ENCODE measurements at places on chromosomes 3 and 15.

- no peak for DNase-seq
These were observed 793.0 kb downstream of the MCTP2 start for GRCh38 chr15:95024351-95024750.

DNA sequence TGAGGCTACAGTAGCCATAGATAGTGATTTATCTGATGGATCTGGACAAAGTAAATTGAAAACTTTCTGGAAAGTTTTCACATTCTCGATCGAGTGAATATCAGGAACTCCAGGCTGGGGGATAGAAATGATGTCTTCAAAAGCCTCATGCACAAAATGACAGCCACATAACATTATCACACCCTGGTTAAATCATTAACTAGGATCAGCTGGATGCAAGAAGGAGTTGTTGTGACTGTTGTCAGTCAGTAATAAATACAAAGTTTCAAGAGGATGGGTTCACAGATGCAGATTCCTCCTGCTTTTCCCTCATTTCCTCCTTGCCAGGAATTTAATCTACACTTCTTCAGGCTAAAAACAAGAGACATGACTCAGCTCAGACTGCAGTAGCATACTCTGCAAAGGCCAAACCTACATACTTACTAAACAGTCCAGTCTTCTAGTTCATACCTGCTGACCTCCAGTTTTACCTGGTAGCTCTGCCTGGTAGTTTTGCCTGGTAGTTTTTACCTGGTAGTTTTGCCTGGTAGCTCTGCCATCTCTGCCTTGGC is 40.9 kb downstream of the C2CD4A start:
- DNase-seq, result no peak

- no peak for DNase-seq
These were observed 457.7 kb downstream of the EPHA3 start for GRCh38 chr3:89565098-89565497.

DNA sequence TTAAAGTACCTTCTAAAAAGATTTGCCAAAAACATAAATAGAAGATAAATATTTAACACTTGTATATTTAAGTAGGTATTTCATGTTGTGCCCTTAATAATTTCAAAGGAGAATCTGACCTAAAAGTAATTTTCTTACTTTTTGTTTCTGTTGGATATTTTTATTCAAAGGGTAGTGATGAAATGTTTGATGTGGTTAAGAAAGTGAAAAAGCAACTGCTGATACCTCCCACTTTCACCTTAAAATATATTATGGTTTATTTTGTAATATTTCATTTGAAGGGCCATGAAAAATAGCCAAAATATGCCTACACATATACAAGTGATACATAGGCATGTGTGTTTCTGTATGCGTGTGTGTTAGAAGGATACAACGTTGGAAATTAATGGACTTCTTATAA is 5.8 kb upstream of the SLITRK3 start:
- no peak for DNase-seq

GRCh38 chr3:151321526-151321925 is 4.9 kb upstream of the GPR87 start:
- no peak for DNase-seq

DNA sequence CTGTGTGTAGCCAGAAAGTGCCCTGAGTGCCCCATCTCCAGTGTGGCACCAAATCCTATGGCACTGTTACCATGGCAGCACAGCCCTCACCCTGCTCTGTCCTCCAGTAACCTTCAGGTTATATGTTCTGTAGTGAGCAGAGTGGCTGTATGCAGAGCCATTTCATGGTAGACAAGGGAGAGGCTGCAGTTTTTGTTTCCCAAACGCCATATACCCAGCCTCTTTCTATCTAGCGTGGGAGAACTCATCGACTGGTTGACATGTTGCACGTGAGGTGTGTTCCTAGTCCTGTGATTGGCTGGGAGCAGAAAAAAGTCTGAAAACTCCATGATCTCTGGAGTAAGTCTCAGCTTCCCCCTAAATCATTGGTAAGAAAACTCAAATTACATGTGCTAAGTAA is 2.0 kb downstream of the SIDT1 start:
- DNase-seq, result no peak

- no peak for DNase-seq
These were observed 495.2 kb upstream of the EPHA6 start for GRCh38 chr3:96319166-96319565.

DNA sequence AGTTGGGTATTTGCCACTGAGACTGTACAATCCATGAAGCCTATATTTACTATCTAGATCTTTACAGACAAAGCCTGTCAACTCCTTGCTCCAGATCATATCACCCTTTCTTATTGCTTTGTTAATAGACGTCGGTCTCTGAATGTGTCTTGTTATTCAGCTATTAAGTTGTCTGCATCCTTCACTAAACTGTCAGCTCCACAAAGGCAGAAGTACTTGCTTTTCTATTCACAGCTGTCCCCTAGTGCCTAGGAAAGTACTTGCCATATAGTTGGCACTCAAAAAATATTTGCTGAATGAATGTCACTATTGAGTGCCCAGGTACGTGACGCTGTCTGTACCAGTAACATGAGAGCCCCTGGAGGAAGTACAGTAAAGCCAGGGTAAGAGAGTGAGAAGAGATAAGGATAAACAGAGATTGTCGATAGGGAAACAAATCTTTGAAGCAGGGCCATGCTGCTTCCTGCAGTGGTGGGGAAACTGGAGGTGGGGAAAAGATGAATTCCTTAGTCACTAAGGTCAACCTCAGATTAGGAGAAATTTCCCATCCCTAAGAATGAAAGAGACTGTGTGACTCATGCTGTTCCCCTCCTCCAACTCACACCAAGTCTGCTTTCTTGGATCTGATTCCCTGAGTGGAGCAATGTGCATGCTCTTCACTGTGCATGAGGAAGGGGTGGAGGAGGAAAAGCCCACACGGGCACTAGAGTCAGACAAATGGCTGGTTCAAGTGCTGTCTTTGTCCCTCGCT is 36.3 kb downstream of the PRICKLE2 start:
- DNase-seq, result no peak

GRCh38 chr3:129558772-129559564 is 16.0 kb downstream of the H1-8 start:
- no peak for DNase-seq

DNA sequence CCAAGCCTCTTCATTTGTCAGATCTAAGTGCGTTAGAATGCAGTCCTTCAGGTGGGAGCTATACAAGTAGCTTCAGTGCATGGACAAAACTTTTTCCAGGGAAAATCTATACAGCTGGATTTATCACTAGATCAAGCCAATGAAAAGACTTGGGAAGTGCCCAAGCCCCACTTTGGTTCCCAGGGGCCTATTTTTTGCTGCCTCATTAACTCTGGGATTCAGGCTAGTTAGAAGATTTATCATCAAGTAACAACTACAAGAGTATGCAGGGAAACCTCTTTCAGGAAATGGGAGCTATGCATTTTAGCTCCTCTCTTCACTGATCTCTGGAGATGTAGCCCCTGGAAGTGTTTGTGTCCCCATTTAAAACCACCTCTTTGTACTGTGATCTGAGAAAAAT is 908.8 kb downstream of the SQOR start:
- DNase-seq, result no peak

DNA sequence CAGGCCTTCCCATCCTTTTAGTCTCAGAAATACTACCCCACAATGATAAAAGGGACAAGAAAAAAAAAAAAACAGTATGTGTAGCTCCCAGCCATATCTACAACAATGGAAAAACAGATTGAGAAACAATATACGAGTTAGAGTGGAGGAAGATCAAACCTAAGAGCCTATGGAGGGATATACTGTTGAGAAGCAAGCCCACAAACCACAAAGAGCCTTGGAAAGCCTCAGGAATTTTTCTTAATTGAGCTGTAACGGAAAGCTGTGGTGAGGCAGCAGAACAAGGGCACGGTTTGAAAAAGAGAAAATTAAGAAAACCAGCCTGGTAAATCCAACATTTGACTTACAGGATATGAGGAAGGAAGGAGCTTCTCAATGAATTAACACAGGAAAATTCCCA is 21.4 kb downstream of the KPNA1 start:
- DNase-seq, result no peak

DNA sequence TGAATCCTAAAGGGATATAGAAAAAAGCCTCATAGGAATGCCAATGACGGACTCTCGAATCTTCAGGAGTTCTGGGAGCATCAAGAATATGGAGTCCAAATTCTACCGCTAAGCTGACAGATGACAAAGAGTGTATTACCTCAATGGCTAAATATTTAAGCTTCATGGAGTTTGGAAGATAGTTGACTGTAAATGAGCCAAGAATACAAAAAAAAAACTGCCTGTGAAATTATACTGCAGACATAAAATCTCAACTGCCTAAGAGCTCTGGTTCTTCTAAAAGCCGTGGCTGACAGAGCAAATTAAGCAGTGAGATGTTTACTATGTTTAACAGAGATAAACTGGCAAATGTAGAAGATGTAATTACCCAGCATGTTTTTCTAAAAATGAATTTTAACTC is 140.0 kb downstream of the GADL1 start:
- no peak for DNase-seq

- DNase-seq, result no peak
These were observed 26.1 kb upstream of the GFM1 start for GRCh38 chr3:158617982-158618875.

- no peak for DNase-seq
These were observed 1000.9 kb downstream of the AGBL1 start for GRCh38 chr15:87080547-87080946.

DNA sequence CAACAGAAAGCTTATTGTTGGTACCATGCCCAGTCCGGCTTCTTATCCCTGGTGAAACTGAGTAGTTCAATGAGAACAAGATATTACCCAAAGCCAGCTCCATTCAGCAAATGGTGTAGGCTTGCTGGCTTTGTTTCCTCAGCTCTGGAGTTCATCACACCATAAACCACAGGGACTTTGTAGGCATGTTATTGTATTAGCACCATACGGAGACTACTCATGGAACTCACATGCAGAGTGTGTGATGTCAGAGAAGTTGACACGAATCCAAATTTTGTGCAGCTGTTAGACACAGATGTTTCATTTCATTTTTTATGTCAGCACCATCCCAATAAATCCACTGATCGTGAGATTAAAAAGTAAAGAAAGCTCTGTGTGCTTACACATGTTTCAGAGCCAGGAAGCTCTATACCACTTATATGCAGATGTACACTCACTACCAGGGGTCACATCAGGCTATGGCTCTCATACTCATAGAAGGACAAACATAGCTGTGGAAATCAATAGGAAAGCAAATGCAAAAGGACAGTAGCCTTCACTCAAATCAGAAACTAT is 63.4 kb upstream of the LEKR1 start:
- DNase-seq, result no peak

GRCh38 chr15:86756688-86757087 is 677.0 kb downstream of the AGBL1 start:
- DNase-seq, result no peak
